ENCODE measurements at places on chromosomes 2 and 18.

GRCh38 chr2:60872510-60872928, 8.9 kb upstream of the REL start:
- DNase-seq = no peak

DNA sequence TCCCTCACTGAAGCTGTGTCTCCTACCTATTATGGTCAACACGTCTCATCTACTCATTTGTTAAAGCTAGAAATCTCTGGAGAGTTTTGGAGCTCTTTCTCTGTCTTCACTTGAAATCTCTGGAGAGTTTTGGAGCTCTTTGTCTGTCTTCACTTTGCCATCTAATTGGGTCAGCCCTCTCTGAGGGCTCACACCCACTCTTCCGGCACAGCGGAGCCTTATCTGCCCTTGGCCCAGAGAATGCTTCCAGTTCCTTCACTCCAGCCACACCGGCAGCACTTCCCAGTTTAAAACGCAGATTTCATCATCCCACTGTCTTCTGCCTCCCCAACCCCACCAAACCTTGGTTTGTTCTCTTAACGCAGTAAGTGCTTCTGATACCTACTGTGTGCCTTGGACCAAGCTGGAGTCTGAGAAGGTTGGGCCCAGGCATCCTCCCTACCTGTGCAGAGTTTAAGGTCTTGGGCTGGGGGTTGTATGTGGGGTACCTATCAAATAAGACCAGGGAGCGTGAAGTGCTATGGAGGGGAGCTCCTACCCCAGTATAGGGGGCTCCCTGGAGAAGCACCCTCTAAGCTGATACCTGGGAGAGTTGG, 5.0 kb downstream of the HPCAL1 start:
- no peak for DNase-seq

- no peak for DNase-seq
Observed at GRCh38 chr2:43370705-43371104, 144.3 kb upstream of the ZFP36L2 start.

DNA sequence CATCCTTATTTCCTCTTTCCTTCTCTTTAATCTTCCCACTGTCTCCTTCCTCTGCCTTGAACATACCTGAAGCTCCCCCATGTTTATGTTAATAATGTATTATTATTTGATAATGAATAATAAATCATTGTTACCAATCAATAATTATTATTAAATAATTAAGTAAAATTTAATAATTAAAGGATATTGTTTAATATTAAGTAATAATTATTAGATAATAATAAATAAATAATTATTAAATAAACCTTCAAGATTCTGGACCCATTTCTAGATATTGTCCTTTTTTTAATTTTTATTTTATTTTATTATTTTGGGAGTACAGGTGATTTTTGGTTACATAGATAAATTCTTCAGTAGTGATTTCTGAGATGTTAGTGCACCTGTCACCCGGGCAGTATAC, 7.4 kb upstream of the EVA1A start:
- DNase-seq = no peak

DNA sequence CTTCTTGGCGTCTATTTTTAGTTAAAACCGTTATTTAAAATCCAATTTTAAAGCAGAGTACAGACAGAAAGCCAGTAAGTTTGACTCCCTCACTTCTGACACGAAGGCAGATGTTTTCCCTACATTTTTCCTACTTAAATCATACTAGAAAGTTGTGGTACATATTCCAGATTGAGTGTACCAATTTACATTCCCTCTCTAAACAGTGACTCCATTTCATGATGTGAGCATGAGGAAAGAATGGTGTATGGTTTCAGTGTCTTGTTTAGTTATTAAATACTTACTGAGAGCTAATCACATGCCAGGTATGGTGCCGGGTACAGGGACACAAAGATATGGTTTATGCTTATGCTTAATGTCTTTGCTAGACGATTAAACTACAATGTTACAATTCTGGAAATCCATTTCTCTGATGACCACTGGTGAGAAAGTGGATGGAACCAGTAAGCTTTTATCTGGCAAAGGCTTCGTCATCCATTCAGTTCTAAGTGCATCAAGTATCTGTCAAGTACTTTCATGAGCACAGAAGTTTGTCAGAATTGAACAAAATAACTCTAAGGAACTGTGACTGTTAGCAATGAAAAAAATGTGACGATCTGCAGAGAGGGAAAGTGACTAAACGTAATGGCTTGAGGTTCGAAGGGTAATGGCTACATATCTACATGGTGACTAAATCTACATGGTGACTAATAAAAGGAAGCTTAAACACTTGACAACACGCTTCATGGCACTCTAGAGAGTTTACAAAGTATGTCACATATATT, 25.7 kb downstream of the MAP4K3 start:
- DNase-seq = no peak

DNA sequence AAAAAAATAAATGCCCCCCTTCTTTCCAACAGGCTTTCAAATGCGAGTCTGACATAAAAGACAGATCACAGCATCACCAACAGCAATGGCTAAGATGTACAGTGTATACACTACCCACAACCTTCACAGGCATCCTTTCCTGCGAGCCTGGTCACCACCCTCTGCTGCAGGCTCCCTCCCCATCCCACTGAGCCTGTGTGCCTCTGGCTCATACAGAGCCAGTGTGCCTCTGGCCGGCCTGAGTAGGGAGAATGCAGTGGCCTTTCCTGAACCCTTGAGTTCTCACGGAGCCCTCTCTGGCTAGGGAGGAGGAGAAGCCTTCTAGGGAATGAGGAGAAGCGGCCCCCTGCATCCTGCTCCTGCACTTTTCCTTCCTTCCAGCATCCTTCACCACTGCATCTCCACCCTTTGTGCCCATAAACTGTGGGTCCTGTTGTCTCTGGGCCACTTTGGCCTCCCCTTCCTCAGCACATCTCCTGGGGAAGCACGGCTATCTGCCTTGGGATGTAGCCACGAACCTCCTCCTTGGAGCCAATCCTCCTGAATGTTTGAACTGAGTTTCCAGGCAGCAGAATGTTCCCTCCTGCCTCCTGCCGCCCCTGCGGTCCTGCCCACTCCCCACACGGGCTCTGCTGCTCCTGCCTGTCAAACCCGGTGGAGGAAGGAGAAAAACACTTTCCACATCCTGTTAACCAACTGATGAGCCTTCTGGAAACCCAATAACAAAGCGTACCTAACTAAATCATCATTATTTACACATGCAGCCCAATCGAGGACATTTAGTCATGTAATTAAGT, 22.5 kb downstream of the GYPC start:
- DNase-seq = no peak

DNA sequence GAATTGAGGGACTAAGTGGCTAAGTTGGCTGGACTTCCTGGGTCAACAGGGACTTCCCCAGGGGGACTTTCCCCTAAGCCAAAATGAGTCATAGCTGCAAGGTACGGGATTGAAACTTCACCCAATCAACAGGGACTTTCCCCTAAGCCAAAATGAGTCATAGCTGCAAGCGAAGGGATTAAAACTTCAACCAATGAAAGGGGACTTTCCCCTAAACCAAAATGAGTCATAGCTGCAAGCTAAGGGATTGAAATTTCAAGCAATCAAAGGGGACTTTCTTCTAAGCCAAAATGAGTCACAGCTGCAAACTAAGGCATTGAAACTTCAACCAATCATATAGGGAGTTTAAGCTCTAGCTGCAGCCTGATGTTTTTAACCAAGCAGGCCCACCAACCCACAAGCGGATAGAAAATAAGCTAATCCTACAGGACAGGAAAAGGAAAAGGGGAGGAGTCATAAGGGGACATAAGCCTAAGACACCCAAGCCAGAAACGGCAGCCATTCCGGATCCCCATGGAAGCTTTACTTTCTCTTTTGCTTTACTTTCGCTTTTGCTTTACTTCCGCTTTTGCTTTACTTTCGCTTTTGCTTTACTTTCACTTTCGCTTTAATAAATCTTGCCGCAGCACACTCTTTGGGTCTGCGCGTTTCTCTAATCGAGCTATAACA, 1375.4 kb upstream of the CELF4 start:
- DNase-seq = no peak

- DNase-seq = no peak
Observed at GRCh38 chr2:174771136-174771535, 6.9 kb upstream of the CHRNA1 start.

DNA sequence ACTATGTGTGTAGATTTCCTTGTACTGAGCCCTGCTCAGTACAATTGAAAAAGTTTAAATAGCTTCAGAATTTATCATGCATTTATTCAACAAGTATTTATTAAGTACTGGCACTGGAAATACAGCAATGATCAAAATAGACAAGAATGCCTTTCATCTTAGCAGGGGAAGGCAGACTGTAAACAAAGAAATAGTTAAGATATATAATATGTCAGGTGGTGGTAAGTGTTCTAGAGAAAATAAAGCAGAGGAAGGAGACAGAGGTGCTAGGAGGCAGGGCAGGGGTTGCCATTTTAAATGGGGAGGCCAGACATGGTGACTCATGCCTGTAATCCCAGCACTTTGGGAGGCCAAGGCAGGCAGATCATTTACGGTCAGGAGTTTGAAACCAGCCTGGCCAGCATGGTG, 13.6 kb upstream of the LIPG start:
- DNase-seq = no peak

DNA sequence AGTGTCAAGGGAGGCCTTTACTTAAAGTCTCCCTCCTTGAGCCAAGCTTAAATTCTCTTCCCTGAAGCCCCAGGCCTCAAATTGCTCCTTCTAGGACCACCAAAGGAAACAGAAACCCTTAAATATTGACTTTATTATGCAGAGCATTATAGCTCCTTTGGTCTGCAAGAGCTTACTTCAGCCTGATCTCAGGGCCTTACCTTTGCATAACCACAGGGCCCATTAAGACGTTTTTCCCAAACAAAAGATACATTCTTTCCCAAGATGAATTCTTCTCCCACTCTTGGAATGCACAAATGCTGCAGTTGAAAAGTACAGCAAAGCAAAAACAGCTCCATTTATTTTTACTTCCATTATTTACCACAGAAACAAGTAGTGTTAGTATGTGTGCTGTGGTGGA, 130.8 kb downstream of the B3GNT2 start:
- no peak for DNase-seq

DNA sequence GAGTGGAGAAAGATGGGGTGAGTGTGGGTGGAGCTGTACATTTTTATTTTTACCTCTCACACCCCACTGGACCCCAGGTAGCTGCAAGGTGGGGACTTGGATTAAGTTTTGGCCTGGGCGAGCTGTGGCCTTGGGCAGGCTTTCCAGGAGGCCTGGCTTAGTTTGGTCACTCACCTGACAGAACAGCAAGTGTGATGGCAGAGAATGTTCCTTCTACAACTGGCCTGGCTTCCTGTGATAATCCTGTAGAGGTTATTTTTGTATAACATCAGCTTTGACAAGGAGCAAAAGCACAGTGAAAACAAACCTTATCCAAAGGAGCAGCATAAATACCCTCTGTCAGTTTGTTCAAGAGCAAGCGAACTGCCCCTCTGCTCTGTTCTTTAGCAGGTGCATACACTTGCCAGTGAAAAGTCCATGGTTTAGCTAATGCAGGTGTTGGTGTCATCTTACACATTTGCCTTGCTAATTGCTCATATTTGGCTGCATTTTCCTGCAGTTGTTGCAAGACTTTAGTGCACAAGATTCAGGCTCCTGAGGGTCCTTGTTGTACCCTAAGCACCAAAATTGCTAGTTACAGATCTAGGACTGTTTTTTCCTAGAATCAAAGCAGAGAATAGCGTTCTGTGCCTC, 6.3 kb downstream of the THNSL2 start:
- DNase-seq = no peak

DNA sequence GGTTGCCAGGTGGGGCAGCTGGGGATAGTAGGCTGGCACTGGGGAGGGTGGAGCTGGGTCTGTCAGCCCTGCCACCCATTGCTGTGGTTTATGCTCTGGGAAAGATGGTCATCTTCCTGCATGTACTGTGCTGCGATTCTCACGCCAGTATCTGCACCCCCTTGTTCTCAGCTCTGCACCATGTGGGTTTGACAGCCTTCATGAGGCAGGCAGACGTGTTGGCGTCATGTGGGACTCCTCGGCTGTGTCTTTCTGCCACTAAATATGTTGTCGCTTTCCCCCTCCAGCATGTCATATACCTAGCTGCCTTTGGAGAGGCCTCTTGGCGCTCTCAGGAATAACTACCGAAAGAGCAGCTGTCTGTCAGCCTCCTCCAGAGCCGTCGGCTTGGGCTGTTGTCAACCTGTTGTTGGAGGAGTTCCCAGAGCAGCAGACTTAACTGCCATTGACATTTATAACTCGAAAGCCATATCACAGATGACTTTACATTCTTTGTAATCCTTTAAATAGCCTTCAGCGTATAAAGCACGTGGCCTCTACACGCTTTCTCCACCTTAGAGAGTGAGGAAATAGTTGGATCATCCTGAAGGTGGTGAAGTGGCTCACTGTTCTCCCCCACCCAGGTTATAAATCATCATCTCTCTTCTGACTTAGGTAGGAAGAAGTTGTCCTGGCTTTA, 80.4 kb upstream of the MGAT5 start:
- no peak for DNase-seq

DNA sequence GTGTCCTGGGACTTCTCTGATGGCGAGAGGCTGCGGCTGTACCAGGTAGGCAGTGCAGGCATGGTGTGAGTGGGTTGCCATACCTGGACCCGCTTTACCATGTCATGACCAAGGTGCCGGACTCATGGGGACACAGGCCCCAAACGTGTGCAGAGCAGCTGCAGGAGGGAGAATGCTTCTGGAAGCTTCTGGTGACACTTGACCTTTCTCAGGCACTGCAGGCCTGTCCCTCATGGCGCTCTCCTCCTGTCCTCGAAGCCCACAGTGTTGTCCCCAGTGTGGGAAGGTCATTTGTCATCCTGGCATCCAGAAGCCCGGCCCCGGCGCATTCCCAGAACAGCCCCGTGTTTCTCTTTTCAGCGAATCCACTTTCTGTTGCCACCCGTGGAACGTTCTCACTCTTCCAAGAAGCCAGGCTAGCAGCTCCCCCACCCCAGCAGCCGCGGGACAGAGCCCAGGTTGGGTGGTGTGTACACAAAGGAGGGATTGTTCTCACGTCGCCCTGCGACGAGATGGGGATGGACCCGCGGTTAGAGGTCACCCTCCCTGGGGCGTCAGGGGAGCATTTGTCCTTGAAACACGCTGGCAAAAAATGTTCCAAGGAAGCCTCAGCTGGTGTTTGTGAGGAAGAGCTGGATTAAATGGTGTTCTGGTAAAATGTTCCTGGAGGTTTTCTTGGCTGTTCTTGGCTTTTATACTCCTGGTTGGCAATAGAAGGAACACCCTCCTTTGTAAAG, 43.7 kb downstream of the SH3BP4 start:
- DNase-seq = no peak

DNA sequence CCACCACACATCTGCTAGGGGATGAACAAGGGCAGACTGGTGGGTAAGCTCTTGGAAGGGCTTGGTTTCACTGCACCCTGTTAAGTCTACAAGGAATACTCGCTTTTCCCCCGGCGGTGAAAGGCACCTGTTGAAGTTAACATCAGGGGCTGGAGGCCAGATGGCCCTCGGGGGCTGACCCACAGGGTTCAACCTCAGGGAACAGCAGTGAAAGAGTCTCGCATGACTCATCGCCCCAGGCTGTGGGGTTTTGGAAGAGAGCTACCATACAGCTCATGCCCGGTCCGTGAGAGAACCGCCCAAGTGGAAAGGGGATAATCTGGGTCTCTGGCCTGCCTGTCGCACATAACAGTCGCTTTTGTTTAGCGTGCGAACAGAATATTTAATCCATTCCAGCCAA, 748.0 kb downstream of the DPP10 start:
- DNase-seq = no peak

GRCh38 chr2:19574778-19575260, 216.4 kb upstream of the OSR1 start:
- DNase-seq = no peak
